ENCODE measurements at places on chromosomes 4 and X. TPM values are rescaled to one million over a fixed set of nuclear protein-coding genes. Genes with fewer than 3 reads are reported as not detected.

CXCL11 gene
- total RNA-seq = not detected

RAB33A gene
- total RNA-seq = 0.26 TPM

FAM13A gene
- 6.6 TPM for total RNA-seq

SULT1B1 gene
- 0.02 TPM for total RNA-seq

RRAGB gene
- 13.8 TPM for total RNA-seq

SLC25A5 gene
- 752 TPM for total RNA-seq

PABPC5 gene
- total RNA-seq = not detected

MAGEB2 gene
- total RNA-seq = not detected

REST gene
- 11.3 TPM for total RNA-seq

MAP9 gene
- total RNA-seq = 5.2 TPM

TEX28 gene
- not detected for total RNA-seq

TBX22 gene
- total RNA-seq = not detected

XAGE1A gene
- total RNA-seq = 60.4 TPM

EGF gene
- total RNA-seq = 1.3 TPM

DSPP gene
- not detected for total RNA-seq

PABPC1L2A gene
- not detected for total RNA-seq

SCRG1 gene
- total RNA-seq = not detected

PPP2R2C gene
- 40.8 TPM for total RNA-seq

MAGEB17 gene
- total RNA-seq = not detected

CENPVL2 gene
- not detected for total RNA-seq

LONRF3 gene
- total RNA-seq = 2.5 TPM

MSMO1 gene
- 19.1 TPM for total RNA-seq

RASGEF1B gene
- not detected for total RNA-seq

NALF2 gene
- 3.7 TPM for total RNA-seq

NIPAL1 gene
- 0.47 TPM for total RNA-seq

SMS gene
- total RNA-seq = 237 TPM

S100G gene
- not detected for total RNA-seq

GAB3 gene
- total RNA-seq = 0.70 TPM

SLC25A43 gene
- total RNA-seq = 26.6 TPM

ANAPC10 gene
- total RNA-seq = 22.6 TPM

FABP2 gene
- total RNA-seq = not detected

BMX gene
- total RNA-seq = not detected

FAT4 gene
- 2.7 TPM for total RNA-seq

SSX2B gene
- total RNA-seq = not detected

SOWAHB gene
- not detected for total RNA-seq

FDCSP gene
- not detected for total RNA-seq

SSX4B gene
- total RNA-seq = not detected

PLXNB3 gene
- 7.0 TPM for total RNA-seq

CCDC110 gene
- 0.06 TPM for total RNA-seq

RADX gene
- not detected for total RNA-seq

ABLIM2 gene
- 3.4 TPM for total RNA-seq

BCLAF3 gene
- total RNA-seq = 2.2 TPM

PNPLA4 gene
- 9.9 TPM for total RNA-seq

TGIF2LX gene
- not detected for total RNA-seq

STAP1 gene
- not detected for total RNA-seq

SRPX2 gene
- total RNA-seq = 4.8 TPM

F8A1 gene
- total RNA-seq = 113 TPM

TREX2 gene
- total RNA-seq = 1.7 TPM

UCP1 gene
- total RNA-seq = 0.11 TPM

RBM46 gene
- not detected for total RNA-seq

ARHGEF9 gene
- 6.1 TPM for total RNA-seq

XG gene
- not detected for total RNA-seq

RBM41 gene
- 9.5 TPM for total RNA-seq

RTL3 gene
- not detected for total RNA-seq

KLB gene
- 0.06 TPM for total RNA-seq

All from A549 treated with ZK216348 at 1 μM for 4 hours (cell line).